ENCODE measurements at places on chromosomes 5 and 9. TPM values are rescaled to one million over a fixed set of nuclear protein-coding genes. Genes with fewer than 3 reads are reported as not detected.

The CDC25C gene
- 0.81 TPM for total RNA-seq

DNA sequence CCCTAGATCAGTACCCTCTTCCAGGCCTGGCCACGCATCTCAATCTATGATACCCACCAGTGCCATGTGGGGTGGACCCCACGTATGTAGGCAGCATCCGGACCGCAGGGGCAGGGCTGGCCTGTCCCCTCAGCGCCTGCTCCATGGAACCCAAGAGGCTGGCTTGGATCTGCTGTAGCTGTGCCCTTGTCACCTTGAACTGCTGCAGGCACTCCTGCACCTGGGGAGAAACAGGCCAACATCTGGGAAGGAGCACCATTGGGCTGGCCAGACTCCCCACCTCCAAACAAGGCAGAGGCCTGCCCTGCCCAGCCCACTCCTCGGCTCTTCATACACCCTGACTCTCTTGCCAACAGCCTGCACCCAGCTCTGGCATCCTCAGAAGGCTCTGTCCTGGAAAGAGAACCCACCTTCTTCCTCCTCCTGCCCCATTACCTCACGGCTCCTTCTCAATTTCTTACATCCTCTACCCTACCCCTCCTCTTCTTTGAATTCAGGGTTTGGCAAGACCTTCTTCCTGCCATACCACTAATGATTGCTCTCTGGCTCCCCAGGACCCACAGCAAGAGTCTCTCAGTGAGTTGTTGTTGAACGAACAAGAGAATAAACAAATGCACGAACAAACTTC lies 7.7 kb downstream of the HK3 start:
- H3K4me1 ChIP-seq: no peaks in the 10 kb centered on the region
- no peak for DNase-seq
- no peaks in the 10 kb centered on the region for H3K36me3 ChIP-seq

DNA sequence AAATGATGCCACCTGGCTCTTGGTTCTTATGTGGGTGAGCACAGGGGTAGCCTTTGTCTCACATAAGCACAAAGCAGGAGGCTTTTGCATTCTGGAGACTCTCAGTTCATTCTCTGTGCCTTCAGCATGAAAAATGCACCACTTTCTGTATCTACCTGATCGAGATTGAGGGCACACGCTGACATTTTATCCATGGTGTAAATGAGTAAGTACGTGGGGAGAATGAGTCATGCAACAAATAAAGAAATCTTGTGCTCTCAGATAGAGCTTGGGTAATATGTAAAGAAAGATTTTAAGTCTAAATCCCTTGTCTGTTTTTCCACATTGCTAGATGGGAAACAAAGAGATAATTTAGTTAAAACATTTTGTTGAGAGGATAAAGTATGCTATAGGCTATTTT lies 607.2 kb upstream of the WWC1 start:
- H3K36me3 ChIP-seq: no peaks in the 10 kb centered on the region
- H3K4me1 ChIP-seq: no peaks in the 10 kb centered on the region
- H3K27ac ChIP-seq: no peak overlapping the region
- no peaks in the 10 kb centered on the region for H3K27me3 ChIP-seq
- no peak overlapping the region for H3K4me3 ChIP-seq

DNA sequence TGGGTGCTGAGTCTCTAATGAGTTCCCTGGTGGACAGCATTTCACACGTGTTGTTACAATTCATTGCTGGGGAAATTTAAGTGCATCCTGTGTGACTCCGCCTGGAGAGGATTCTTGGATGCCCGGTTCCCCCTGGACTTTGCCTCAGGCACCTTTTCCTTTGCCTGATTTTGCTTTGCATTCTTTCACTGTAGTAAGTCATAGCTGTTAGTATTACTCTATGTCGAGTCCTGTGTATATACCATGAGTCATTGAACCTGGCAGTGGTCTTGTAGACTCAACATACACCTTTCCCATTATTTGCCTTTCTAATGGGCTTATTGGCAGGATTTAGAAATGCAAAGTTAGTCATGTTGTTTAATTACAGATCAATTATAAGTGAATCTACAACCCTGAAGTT lies 81.9 kb upstream of the DHFR start:
- DNase-seq: no peak
- no peak overlapping the region for H3K27ac ChIP-seq
- H3K4me3 ChIP-seq: no peak overlapping the region
- H3K4me1 ChIP-seq: no peaks in the 10 kb centered on the region
- no peaks in the 10 kb centered on the region for H3K27me3 ChIP-seq

DNA sequence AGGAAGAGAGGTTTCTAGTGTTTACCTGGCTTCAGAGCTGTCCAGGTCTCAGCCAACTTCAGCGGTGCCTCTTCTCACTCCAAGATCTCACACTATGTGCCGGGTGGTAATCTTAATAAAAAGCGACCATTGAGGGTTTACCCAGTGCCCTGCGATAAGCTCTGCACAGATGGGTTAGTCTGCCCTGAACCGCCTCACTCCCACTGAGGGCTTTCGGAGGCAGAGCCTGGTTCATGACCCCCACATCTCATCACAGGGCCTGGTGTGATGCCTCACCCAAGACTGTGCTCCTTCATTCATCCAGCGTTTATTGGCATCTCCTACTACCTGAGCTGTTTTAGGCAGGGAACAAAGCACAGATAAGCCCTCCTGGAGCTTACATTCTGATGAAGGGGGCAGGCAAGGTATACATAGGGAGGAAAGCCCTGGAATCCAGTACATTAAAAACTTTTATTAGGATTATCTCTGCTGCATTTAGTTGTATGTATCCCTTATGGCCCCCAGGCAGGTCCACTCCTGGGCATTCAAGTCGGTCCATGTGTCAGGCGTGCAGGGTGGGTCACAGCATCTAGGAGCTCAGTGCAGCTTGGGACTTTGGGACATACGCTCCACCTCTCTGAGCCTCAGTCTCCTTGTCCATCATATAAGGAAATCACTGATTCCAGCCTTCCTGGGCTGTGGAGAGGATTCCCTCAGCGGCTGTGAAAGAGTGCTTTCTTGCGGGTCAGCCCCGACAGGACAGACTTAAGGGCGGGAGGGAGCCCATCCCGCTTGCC lies 613 bp upstream of the COL15A1 start:
- peaks cover 13% of the 10 kb centered on the region for H3K4me1 ChIP-seq
- no peak for DNase-seq
- H3K27ac ChIP-seq: peak overlapping the region; percentile 80
- peak overlapping the region; percentile 69 for H3K4me3 ChIP-seq
- no peaks in the 10 kb centered on the region for H3K27me3 ChIP-seq

- H3K4me1 ChIP-seq: no peaks in the 10 kb centered on the region
- peak; percentile 67 for DNase-seq
- H3K4me3 ChIP-seq: no peak overlapping the region
Observed at GRCh38 chr9:79883073-79883645, 311.4 kb downstream of the TLE4 start.

GRCh38 chr9:82091100-82091499 lies 102.5 kb downstream of the SPATA31D1 start:
- no peak overlapping the region for H3K27ac ChIP-seq
- no peak overlapping the region for H3K4me3 ChIP-seq

GRCh38 chr5:37662362-37662761 lies 177.5 kb downstream of the GDNF start:
- H3K36me3 ChIP-seq: no peaks in the 10 kb centered on the region
- no peak overlapping the region for H3K27ac ChIP-seq
- no peak overlapping the region for H3K4me3 ChIP-seq

All from heart left ventricle (tissue), 16 donors.